ENCODE measurements at places on chromosomes 2 and 18. TPM values are rescaled to one million over a fixed set of nuclear protein-coding genes. Genes with fewer than 3 reads are reported as not detected.
A peak's percentile ranks its signal among the peaks of the same experiment; 100 is the strongest.

Gene HOXD13
- not detected for polyA plus RNA-seq

Gene SERPINB10
- polyA plus RNA-seq: 0.15 TPM

Gene TGIF1
- polyA plus RNA-seq: 35.6 TPM

Gene BOLA3
- polyA plus RNA-seq: 23.7 TPM

Gene GATA6
- polyA plus RNA-seq: 1.3 TPM

Gene GPR17
- polyA plus RNA-seq: 2.9 TPM

DNA sequence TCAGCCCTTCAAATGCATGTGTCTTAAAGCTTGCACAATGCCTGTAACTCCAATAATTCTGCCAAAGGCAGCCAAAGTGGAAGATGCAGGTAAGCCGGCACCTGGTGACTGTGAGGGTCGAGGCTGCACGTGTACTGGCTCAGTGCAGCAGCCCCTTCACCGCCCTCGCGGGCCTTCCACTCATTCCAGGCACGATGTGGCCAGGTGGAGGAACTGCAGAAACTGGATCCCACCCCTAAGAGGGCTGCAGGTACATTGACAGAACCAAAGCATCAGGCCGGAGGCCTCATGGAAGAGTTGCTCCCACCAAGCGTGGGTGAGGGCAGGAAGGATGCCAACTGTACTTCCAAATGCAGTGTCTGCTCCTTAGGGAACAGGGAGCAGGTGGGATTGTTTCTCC lies 253.4 kb downstream of the HDAC4 start:
- no peak for DNase-seq

DNA sequence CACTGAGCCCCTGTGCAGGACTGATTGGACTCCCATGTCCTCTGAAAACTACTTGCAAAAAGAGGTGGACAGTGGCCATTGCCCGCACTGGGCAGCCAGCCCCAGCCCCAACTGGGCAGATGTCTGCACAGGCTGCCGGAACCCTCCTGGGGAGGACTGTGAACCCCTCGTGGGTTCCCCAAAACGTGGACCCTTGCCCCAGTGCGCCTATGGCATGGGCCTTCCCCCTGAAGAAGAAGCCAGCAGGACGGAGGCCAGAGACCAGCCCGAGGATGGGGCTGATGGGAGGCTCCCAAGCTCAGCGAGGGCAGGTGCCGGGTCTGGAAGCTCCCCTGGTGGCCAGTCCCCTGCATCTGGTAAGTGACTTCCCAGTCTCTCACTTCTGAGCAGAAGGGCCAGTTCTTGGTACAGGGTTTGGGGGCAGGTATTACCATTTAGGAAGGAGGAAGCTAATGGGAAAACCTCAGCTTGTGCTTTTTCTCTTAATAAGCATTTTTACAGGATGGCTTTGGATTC lies 44.1 kb downstream of the TNFRSF11A start:
- no peak for DNase-seq

DNA sequence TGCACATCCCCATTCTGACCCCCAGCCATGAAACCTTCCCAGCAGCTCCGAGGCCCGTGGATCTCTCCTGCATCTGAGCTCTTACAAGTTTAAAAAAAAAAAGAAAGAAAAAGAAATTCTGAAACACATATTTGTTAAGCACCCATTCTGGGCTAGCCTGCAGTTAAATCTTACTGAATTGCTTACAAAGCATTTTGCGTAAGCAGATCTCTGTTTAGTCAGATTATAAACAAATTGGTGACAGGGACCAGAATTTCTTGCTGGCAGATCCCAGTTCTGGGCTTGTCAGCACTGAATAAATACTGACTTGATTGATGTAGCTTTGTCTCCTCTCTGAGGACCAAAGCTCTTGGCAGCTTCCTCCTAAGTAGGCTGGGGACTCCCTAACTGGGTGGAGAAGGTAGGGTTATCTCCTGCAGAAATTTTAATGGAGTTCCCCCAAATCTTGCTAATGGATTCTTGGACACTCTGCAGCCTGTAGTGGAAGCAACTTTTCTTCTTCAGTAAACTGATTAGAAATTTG lies 160.9 kb downstream of the MIB1 start:
- no peak for DNase-seq

DNA sequence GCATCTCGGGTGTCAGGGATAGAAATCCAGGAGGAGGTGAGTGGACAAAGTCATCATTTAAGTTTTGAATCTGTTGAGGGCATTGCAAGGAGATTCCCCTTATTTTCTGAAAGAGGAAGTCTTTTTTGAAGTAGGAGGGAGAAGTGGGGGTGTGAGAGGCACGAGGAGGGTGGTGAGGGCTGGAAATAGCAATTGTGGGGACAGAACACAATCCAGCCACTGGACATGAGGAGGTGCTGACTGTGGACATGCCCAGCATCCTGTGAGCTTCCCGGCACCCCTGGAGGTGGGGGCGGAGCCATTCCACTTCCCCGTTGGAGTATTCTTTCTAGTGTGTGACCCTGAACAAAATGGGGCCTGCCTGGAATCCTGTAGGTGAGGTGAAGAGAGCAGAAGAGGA lies 310.7 kb upstream of the EPAS1 start:
- DNase-seq: no peak

GRCh38 chr2:191230174-191230573 lies 15.0 kb upstream of the MYO1B start:
- DNase-seq: no peak

GRCh38 chr2:122486705-122487415 lies 731.4 kb downstream of the TSN start:
- DNase-seq: no peak

GRCh38 chr2:31227711-31228125 lies 6.2 kb upstream of the EHD3 start:
- DNase-seq: no peak

DNA sequence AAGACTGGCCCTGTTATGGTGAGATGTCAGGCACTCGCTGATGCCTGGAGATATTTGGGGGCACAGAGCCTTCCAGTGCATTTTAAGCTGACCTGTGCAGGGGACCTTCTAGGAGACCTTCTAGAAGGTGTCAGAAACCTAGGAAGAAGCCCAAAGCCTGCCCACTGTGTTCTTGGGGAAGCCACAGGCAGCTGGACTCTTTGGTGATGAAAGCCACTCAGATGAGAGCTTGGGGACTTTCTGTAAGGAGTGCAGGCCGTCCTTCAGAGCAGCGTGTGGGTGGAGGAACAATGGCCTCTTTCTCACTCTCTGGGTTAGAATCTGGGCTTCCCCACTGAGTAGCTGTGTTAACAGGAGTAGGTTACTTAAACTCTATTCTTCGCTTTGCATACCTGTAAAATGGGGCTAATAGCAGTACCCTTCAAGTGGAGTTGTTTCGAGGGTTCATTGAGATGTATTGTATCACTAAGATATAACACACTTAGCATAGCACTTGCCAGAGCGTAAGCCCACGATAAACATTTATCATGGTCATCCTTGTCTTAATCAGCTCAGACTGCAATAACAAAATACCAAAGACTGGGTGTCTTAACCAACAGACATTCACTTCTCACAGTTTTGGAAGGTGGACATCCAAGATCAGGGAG lies 322.3 kb upstream of the EPAS1 start:
- no peak for DNase-seq

GRCh38 chr2:232633413-232634205 lies at the start of gene EFHD1:
EFHD1 (plus strand) TSS chr2:232633604; CDS start chr2:232633705, 101 bp downstream.
- peak; percentile 80 for DNase-seq

DNA sequence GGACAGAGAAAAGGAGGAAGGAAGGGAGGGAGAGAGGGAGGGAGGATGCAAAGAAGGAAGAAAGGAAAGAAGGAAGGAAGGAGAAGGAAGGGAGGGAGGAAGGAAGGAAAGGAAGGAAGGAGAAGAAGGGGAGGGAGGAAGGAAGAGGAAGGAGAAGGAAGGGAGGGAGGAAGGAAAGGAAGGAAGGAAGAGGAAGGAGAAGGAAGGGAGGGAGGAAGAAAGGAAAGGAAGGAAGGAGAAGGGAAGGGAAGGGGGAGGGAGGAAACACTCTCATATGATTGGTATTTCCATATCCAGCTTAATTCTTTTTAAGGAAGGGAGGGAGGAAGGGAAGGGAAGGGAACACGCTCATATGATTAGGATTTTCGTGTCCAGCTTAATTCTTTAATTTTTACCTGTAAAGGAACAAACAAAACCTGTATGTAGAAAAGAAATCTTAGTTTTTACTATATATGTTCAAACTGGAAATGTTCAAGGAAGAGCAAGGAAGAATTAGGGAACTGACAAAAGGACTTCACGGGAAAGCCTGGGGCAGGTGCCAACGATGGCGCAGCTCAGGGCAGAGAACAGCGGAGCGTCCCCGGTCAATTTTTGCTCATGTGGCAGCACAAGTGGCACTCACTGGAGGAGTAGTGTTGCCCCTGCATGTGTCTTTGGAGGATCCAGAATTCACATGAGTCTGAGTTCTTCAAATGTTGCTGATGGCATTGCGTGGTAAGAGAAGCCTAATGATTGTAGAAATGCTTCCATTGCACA lies 228.6 kb downstream of the ZNF516 start:
- no peak for DNase-seq

DNA sequence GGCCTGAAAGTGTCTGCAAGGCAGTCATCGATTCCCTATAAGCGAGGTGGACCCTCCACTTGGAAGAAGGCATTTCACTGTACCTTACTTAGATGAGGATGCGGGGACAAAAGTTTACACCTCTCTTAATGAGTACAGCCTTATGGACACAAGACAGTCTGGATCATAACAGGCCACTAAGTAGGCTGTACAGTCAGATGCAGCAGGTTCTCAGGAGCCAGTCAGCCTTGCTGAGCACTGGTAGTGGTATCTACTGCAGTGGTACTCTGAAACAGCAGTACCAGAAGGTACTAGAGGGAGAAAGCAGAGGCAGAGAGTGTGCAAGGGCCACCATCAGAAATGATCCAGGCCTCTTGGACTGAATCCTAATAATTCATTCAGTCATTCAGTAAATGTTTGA lies 77.6 kb downstream of the KCMF1 start:
- DNase-seq: no peak

- no peak for DNase-seq
These were observed 27.3 kb upstream of the BIN1 start for GRCh38 chr2:127134235-127134634.

- DNase-seq: no peak
These were observed 12.6 kb upstream of the GALM start for GRCh38 chr2:38653380-38653714.

DNA sequence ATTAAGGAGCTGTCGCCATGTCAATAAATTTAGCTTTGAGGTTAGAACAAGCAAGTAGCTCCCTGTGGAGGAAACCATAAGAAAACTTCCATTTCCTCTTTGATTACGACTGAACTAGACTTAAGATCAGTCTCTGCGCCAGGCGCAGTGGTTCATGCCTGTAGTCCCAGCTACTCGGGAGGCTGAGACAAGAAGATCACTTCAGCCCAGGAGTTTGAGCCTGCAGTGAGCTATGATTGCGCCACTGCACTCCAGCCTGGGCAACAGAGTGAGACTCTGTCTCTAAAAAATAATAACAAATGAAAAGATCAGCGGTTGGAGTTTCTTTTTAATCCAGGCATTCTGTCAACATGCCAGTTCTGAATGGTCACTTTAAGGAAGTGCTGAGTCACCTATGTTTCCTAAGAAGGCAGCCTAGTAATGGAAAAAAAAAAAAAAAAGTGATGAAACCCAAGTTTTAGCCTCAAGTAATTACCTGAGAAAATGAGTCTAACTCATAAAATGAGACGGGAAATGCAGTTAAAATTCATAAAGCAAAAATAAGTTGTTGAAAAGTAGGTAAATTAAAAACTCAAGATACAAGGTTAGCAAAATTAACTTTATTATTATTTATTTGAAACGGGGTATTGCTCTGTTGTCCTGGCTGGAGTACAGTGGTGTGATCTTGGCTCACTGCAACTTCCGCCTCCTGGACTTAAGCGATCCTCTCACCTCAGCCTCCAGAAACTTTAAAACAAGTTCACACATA lies 10.2 kb downstream of the C18orf32 start:
- no peak for DNase-seq

- DNase-seq: no peak
These were observed 322.0 kb downstream of the PRKCE start for GRCh38 chr2:45973426-45973825.

GRCh38 chr18:69213842-69214241 lies 186.8 kb upstream of the DOK6 start:
- DNase-seq: no peak

GRCh38 chr2:122635686-122636085 lies 880.2 kb downstream of the TSN start:
- no peak for DNase-seq

DNA sequence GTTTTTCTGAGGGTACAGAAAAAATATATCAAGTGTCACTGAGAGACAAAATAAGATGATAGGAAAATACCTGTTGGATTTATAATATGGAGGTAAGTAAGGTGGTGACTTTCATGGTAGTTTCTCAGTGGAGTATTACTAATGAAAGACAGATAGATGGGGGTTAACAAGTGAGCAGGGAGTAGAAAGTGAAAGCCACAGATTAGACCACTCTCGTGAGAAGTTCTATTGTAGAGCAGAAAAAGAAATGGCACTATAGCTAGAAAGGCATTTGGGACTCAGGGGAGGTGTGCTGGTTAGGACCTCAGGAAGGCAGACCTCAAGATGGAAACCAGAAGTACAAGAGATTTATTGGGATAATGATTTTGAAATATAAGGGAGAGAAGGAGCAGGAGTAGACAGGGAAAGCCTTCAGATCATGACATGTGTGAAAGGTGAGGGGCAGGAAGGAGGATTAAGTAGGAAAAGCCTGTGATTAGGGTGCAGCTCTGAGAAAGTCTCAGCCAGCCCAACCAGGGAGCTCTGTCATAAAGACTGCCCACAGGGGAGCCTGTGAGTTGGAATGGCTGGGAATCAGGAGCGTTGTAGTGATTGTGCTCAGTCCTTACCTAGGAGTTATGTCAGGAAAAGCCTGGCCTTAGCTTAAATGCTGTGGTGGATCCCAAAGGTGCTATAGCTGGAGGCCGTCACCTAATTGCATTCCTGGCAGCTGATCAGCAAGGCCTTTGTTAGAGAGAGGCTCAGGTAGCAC lies 198.1 kb downstream of the IKZF2 start:
- no peak for DNase-seq
